MG63 (cell line): ENCODE measurements at places on chromosomes 12 and 14. TPM values are rescaled to one million over a fixed set of nuclear protein-coding genes. Genes with fewer than 3 reads are reported as not detected.

TTC8 gene
- 35.8 and 42.1 TPM in 2 replicates for total RNA-seq

TSPAN8 gene
- not detected in 2 replicates for total RNA-seq

LHX5 gene
- total RNA-seq = not detected in 2 replicates

LYZ gene
- total RNA-seq = not detected in 2 replicates

PRR4 gene
- total RNA-seq = not detected in 2 replicates

LRRIQ1 gene
- 0.36 TPM in 1 of 2 replicates, not detected in the other for total RNA-seq

- no peak for DNase-seq
These were observed 95.8 kb downstream of the STXBP6 start for GRCh38 chr14:24954037-24954699.

DNA sequence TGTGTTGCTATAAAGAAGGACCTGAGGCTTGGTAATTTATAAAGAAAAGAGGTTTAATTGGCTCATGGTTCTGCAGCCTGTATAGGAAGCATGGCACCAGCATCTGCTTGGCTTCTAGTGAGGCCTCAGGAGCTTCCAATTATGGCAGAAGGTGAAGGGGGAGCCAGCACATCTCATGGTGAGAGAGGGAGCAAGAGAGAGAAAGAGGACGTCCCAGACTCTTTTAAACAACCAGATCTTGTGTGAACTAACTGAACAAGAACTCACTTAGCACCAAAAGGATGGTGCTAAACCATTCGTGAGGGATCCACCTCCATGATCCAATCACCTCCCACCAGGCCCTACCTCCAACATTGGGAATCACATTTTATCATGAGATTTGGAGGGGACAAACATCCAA lies 6.1 kb upstream of the SNAPC1 start:
- DNase-seq = no peak

DNA sequence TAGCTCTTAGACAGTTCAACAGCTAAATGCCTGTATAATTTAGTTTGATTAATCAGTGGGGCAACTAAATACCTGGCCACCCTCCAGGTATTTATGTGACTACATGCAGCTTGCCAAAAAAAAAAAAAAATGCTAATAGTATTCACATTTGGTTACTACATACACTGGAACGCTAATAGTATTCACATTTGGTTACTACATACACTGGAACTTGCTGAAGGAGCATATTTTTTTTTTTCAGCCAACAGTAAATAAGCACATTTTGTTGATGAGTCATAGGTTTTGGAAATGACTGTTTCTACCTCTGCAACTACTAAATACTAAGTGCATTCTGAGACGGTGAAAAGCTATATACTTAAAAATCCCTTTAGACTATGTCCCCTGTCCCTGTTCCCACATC lies 1172.3 kb downstream of the LRFN5 start:
- no peak for DNase-seq

- DNase-seq = no peak
These were observed 88.3 kb upstream of the DAAM1 start for GRCh38 chr14:59100205-59100604.

GRCh38 chr12:57846285-57846576 lies 298 bp downstream of the CTDSP2 start:
- DNase-seq = no peak

DNA sequence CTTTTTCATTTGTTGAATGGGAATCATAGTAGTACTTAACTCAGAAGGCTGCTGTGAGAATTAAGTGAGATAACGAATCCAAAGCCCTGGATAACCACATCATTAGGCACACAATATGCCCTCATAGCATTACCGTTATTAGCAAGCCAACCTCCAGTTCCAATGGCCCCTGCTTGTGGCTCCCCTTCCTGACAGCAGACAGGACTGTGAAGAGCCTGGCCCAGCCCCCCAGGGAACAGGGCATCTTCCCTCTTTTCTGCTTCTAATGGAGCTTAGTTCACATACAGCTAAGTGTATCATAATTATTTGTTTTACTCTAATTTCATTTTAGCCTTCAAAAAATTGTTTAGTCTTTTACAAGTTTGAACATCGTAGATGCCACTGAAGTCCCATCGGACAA lies 39.7 kb downstream of the DHRS2 start:
- no peak for DNase-seq

DNA sequence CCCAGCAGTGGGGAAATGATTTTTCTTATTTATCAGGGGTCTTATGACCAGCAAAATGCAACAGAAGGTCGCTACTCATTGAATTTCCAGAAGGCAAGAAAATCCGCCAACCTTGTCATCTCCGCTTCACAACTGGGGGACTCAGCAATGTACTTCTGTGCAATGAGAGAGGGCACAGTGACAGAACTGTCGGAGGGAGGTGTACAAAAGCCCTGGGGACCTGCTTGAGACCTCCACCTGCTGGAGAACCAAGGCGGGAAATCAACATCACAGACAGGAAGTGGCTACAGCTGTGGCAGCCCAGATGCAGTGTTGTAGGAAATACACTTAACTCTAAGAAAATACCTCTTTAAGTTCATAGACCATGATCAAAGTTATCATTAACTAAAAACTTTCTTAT lies 250.9 kb upstream of the OR4E1 start:
- DNase-seq = no peak

GRCh38 chr14:73237786-73238423 lies 599 bp downstream of the PAPLN start:
- DNase-seq = no peak

DNA sequence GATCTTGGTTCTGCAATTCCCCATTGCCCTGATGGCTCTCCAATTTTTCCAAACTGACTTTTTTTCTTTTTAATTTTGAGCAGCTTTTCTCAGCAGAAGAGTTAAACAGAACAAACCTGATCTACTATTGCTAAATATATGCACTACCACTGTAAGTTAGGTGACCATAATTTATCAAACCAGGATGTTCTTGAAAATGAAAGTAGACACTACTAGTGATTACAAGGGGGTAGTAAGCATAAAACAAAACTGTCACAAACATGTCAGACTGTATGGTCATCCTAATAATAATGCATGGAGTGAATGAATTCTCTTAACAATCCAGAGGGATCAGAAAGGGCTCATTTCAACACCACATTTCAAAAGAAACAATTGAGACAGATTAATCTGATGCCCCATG lies 183.0 kb upstream of the FOXN3 start:
- no peak for DNase-seq

GRCh38 chr12:32036477-32037263 lies 70.0 kb upstream of the BICD1 start:
- DNase-seq = no peak

DNA sequence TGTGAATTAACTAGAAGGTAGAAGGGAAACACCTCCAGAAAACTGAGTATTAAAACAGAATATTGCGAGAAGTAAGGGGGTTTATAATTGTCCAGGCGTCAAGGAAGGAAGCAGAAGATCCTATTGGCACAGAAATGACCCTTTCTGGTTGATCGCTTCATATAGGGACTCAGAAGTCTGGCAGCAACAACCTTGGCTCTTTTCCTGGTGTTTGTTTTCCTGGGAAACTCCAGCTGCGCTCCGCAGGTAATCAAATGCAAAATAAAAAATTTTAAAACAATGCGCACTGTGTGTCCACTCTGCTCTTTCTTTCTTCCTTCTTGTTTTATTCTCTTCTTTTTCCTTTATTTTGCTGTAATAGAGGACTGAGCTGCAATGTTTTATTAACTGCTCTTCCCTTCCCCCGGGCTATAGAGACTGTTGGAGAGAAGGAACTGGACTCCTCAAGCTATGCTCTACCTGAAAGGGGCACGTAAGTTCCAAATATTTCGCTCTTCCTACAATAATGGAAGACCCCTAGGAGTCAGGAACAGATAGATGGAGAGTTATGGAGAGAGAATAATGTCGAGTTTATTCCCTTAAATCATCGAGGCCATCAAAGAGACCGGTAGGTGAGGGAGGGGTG lies 737 bp downstream of the SPX start:
- no peak for DNase-seq

GRCh38 chr14:101354726-101355125 lies 206.6 kb upstream of the DIO3 start:
- no peak for DNase-seq

GRCh38 chr12:67358781-67359338 lies 89.7 kb downstream of the CAND1 start:
- DNase-seq = peak; percentile 38

DNA sequence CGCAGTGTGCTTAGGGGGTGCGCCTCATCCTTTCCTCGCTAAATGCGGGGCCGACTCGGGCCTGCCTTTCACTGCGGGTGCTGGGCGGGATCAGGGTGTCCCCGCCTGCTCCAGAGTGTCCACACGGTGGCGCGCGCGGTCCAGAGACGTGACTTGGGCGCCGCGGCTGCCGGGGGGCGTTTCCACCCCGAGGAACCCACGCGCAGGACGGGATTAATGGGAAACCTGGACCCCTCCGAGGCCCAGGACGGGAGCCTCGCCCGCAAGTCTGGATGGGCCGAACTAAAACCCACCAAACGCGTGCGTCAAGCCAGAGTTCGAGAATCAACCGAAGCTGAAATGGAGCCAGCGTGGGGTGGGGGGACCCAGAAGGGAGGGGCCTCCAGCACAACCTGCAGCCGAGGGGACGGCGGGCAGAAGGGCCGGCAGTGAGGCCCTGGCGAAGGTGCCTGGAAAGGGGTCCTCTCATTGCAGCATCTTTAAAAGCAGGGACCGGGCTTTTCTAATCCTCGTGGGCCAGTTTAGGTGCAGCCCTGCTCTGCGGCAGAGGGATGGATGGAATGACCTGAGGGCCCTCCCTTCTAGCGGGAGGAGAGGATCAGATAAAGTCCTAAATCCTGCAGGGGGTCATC lies 93.3 kb downstream of the NINJ2 start:
- peak; percentile 92 for DNase-seq

GRCh38 chr12:57152639-57153038 lies 5.2 kb upstream of the LRP1-AS start:
- peak; percentile 61 for DNase-seq

GRCh38 chr14:102690509-102691286 lies 86.6 kb upstream of the TRAF3 start:
- no peak for DNase-seq

GRCh38 chr14:68636597-68636996 lies 156.3 kb downstream of the ZFP36L1 start:
- no peak for DNase-seq

DNA sequence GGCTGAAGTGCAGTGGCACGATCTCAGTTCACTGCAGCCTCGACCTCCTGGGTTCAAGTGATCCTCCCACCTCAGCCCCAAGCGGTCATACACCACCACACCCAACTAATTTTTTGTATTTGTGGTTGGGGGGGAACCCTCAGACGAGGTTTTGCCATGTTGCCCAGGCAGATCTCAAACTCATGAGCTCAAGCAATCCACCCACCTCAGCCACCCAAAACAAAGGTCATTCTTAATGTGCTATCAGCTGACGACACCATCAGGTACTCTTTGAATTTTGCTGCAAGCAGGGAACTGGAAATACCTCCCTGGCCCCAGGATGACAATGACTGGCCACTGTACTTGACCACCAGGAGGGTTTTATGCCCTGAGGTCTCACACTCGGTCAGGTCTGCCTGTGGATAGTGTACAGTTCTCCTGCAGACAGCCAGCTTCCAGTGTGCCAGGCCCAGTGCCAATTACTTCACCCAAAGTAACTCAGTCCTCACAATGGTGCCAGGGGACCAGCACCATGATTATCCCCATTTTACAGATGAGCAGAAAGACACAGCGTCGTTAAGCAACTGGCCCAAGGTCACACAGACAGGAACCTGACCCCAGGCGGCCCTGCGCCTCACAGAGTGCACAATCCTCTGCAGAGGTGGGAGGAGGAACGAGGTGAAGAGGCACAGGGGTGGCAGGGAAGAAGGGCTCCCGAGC lies 42.9 kb downstream of the ITPK1 start:
- no peak for DNase-seq

DNA sequence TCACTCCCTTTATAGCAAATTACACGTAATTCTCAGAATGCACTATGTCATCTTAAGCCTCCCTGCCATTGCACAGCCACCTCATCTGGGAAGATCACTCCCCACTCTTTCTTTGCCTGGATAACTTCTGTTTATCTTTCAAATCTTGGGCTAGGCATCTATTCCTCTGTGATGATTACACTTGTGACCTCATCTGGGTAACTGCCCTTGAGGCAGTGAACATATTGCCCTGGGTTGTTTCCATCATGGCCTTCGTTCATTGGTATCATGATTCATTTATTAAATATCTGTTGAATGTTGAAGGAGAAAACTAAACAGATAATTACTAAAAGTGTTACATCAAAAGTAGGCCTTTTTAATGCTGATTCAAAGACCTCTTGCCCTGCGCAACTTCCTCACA lies 26.2 kb upstream of the PDE3A start:
- peak; percentile 7 for DNase-seq

GRCh38 chr12:92546635-92547348 lies 156.0 kb upstream of the PLEKHG7 start:
- DNase-seq = no peak

DNA sequence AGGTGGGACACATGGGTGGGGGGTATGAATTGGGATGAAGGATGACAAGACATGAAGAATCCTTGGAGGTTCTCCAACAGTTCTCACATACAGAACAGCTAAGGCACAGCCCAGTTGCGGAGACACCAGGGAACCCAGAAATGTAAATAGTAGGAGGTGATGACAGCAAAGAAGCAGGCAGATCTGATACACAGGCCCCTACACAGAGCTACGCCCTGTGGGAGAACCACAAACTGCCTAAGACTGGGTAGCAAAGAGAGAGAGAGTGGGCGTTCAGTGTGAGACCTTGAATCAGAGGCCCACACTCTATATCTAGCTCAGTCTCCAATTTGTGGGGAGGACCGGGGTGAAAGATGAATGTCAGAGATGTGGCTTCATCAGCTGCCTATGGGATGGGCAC lies 9.5 kb upstream of the NUMB start:
- no peak for DNase-seq

DNA sequence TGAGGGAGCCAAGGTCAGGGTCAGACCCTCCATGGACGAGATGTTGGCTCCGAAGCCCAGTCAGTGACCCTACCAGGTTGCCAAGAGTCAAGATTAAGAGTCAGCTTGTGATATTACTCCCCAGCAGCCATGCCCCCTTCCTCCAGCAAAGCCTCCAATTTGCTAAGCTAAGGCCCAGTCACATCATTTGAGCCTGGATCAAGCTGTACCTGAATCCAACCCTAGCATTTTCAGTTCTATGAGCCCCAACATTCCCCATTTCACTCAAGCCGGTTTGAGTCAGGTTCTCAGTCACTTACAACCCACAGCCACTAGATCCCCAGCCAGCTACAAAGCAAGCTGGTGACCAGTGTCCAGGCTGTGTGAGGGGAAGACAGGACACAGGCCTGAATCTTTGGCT lies 49.9 kb downstream of the SCARB1 start:
- DNase-seq = no peak

- no peak for DNase-seq
These were observed 45.7 kb upstream of the CPM start for GRCh38 chr12:68978678-68979077.
